ENCODE measurements at places on chromosomes 1 and 21.
A peak's percentile ranks its signal among the peaks of the same experiment; 100 is the strongest.

- no peak for DNase-seq
Measured at GRCh38 chr1:77688939-77689338, 6.5 kb upstream of the ZZZ3 start.

DNA sequence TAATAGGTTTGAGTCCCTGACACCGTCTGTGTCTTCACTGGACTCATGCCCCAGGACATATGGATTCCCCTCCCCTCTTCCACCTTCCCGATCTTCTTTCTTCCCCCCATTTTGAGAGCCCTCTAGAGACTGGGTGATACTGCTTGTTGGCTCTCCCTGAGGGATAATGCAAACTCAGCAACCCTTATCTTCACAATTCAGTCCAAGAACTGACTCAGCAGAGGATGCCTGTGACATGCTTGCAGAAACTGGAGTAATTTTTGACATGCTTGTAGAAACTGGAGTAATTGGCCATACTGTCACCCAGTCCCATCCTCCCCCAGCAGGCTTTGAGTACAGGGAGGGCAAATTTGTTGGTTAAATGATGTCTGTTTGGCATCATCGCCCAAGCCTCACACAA, 127.6 kb upstream of the CTTNBP2NL start:
- no peak for DNase-seq

DNA sequence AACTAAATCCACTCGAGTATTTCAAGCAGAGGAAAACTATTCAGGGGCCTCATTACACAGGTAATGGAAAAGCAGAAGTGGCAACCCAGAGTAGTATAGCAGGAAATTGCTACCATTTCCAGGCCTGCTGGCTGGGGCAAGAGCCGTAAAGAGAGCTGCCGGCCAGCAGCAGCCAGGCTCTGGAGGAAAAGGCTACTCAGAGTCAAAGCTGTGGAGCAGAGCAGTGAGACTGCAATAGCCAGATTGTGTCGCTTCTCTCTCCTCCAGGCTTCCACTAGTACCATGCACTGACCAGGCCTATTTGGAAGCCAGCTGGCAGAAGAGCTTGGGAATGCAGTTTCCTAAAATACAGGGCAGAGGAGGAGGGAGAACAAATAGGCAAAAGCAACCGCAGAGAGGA, 155.5 kb downstream of the OMA1 start:
- DNase-seq = peak; percentile 37

DNA sequence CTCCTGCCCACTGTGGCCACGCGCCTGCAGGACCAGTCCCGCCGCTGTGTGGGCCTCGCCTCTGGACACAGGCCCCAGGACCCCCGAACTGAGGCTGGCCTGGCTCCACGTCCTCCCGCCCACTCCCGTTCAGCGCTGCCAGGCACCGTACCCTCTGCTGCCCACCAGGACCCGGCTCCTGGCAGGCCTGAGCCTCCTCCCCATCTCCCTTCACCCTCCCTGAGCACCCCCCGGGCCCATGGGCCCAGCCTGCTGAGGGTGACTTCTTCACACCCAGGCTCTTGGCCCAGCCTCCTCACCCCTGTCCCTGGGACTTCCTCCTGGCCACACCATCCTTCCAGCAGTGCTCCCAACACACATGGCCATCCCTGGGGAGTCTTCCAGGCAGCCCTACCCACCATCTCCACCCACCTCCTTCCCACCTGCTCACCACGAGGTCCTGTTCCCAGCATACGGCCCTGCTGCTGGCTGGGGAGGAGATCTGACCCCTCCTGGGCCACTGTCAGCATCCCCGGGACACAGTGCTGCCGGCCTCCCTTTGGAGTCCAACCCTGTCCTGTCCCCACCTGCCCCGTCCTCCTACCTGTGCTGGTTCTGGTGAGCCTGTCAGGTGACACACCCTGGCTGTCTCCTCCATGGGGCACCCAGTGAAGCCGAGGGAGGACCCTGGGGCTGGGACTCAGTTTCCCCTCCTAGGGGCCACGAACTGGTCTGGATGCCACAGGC, 53.7 kb downstream of the SLX9 start:
- DNase-seq = no peak

DNA sequence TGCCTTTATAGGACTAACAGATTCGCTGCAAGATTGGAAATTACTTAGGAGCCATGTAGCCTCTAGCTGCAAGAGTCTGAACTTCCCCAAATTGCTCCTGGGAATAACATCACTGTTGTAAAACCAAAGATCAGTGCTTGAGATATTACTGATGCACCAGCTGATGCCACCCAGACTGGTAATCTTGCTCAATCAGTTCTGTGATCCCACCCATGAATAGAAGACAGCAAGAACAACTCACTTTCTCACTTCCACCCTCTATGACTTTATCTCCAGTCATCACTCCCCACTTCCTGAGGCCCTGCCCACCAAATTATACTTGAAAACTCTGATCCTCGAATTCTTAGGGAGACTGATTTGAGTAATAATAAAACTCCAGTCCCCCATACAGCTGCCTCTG, 1011.1 kb downstream of the PLA2G4A start:
- no peak for DNase-seq

DNA sequence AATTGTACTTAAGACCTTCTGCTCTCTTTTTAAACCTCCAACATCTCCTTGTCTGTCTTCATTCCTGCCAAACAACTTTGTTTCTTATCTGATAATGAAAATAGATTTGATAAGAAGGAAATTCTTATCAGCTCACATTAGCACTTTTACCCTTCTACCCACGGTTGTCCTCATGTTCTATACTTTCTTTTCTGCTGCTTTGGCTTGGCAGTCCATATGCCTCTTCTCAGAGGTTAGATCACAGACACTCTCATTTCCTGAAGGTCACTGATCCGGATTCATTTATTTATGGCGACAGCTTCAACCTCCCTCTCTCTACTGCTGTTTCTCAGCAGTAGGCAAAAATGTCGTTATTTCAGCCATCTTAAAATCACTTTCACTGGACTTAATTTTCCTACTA, 2015.8 kb downstream of the NCAM2 start:
- DNase-seq = no peak
